ENCODE measurements at places on chromosomes 1 and 21. TPM values are rescaled to one million over a fixed set of nuclear protein-coding genes. Genes with fewer than 3 reads are reported as not detected.

The KRTAP7-1 gene
- not detected for total RNA-seq

The SIK1 gene
- total RNA-seq, result 1.8 TPM

The FAM3B gene
- 18.2 TPM for total RNA-seq

The ITPKB gene
- total RNA-seq, result 5.8 TPM

Data from liver (tissue), 10 donors.